Right lung (tissue), 10 donors: ENCODE measurements at places on chromosomes 16 and 17. TPM values are rescaled to one million over a fixed set of nuclear protein-coding genes. Genes with fewer than 3 reads are reported as not detected.
A peak's percentile ranks its signal among the peaks of the same experiment; 100 is the strongest.

Gene FBXL20
- 15.9 TPM for polyA plus RNA-seq

Gene CORO1A
- 14.0 TPM for polyA plus RNA-seq

Gene KRT23
- polyA plus RNA-seq: not detected

DNA sequence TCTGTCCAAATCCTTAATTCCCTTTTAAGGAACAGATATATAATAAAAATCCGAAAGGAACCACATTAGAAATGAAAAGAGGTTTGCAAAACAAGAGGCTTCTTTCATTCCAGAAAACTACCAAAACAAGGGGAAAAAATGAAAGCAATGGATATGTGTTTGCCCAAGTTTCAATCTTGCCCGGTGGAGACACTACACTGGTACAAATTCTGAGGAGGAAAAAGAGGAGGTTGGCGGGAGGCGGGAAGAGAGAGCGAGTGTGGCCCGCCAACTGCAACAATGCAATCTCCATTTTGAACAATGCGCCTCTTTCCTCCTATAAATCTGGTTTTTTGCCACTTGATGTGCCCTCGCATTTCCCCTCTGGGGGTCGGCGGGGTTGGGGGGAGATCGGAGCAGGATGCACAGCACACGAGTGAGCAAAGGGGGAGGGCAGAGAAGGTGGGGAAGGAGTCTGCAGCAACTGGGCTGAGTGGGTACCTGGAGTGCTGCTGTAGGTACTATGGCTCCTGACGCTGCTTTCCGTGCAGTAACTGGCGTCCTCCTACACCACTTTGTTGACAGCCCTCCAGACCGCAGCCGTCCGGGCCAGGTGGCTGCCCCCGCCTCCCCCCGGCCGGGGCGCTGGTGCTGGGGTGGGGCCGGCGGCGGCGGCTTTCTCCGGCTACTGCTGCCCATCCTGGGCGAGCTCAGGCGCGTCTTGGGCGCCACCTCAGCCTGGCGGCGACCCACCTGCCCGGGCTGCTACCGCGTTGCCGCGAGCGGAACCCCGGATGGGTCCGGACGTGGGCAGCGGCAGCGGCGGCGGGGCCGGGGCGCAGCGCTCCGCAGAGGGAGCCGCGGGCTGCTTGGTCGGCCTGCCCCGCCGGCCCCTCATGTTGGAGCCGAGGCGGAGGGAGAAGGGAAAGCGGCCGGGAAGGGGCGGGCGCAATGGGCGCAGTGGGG is 93.8 kb upstream of the PLEKHM1 start:
- DNase-seq: peak; percentile 57

GRCh38 chr17:63493411-63493810 is 16.6 kb downstream of the ACE start:
- DNase-seq: no peak
